Endothelial cell (in vitro differentiated cells): ENCODE measurements at places on chromosomes 13 and 19.

DNA sequence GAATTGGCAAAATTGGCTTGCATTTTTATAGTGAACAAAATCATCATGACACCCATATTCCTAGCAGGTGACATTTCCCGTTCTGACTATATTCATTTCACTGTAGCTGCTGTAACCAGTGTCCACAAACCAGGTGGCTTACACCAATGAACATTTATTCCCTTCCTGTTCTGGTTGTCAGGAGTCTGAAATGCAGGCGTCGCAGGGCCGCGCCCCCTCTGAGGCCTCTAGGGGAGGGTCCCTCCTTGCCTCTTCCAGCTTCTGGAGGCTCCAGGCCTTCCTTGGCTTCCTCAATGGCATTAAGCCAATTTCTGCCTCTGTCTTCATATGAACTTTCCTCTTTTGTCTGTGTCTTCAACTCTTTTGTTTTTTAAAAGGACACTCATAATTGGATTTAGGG is 6.5 kb upstream of the RLN3 start:
- DNase-seq, result no peak

- no peak for DNase-seq
Observed at GRCh38 chr13:77599351-77599750, 63.8 kb downstream of the SCEL start.

DNA sequence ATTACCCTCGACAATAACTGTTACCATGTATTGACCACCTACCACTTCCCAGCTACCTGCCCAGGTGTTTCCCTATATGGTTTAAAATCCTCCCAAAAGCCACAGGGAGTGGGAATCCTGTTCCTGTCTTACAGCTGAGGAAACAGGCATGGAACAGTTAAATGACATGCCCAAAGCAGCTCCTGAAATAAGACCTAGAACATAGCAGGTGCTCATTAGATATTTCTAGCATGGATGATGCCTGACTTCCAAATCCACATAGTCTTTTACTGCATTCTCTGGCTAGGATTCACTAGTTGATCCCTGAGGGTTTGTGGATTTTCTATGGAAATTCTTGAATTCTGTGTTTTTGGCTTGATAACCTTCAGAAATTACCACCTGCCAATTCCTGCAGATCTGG is 13.0 kb downstream of the KCNN4 start:
- no peak for DNase-seq

- no peak for DNase-seq
Observed at GRCh38 chr13:30832845-30833332, 73.2 kb upstream of the MEDAG start.

GRCh38 chr13:40755082-40755700 is 15.8 kb downstream of the MRPS31 start:
- no peak for DNase-seq

DNA sequence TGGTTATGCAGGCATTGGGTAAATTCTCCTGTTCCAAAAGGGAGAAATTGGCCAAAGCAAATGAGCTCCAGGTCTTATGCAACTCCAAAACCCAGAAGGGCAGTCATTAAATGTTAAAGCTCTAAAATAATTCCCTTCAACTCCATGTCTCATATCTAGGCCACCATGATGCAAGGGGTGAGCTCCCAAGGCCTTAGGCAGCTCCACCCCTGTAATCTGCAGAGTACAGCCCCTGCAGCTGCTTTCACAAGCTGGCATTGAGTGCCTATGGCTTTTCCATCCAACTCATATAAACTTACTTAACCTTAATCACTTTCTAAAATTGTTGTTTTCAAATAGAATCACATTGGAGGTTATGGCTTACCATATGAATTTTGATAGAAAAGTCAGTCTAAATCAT is 44.7 kb upstream of the ZNF429 start:
- DNase-seq, result no peak

DNA sequence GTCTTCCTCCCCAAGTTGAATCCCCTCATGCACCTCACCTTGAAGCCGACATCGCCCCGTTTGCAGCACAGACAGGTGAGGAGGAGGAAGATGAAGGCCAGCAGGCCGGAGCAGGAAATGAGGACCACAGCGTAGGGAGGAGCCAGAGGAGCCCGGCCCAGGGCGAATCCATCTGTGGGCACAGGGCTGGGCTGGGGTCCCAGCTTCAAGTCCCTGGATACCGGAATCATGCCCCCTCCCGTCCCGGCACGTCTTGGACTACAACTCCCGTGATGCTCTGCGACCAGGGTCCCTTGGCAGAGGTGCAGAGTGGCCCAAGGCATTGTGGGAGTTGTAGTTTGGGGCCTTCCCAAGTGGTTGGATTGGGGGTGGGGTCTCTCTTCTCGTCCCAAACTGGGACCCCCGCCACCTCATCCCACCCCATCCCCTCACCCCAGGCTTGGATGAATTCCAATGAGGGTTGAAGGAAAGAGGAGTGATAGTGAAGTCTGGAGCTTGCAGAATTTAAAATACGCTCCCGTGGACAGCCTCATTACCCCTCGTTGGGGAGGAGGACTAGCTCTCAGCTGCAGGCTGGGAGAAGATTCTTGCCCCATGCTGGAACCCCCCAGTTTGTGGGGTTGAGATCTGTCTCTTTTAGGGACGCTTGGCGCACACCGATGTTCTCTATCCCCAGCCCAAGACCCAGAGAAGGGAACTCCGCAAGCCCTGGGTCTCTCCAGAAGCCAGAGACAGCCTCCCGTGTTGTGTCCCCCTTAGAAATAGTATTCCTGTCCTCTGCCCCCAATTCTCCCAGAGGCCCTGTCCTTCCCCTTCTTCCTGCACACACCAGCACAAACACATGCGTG is 990 bp downstream of the LMTK3 start:
- peak; percentile 70 for DNase-seq

DNA sequence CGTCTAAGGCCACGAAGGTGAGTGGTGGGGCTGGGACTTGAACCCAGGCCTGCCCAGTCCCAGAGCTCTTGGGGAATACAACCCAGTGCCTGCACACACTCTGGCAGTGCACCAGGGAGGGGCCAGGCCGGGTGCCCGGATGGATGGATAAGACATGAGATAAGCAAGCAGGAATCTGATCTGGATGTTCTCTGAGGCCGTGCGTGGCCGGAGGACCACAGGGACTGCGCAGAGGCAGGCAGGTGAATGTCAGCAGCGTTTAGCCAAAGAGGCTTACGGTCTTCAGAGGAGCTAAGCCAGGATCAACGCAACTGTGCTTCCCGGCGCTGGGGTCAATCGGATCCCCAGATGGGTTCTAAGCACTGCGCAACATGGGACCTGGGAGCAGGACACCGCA is 1.5 kb downstream of the ZNF787 start:
- no peak for DNase-seq

DNA sequence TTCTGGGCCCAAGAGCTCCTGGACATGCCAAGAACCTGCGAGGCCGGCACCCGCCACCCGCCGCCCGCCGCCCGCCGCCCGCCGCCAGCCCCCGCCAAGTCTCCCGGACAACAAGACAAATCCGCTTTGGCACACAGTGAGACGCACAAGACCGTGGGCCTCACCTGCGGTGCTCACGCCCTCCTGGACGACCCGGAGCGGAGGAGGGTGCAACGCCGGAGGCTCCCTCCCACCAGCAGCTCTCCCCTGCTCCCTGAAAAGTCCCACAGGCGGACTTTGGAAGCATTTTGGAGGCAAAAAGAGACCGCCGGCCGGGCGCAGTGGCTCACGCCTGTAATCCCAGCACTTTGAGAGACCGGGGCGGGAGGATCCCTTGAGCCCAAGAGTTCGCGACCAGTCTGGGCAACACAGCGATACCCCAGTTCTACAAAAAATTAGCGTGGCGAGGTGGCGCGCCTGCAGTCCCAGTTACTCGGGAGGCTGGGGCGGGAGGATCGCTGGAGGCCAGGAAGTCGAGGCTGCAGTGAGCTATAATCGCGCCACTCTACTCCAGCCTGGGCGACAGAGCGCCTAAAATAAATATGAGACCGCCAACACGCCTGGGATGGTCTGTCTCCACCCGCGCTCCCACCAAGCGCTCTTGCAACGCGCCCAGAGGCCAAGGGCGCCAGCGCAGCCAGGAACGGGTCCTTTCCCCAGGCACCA is 783 bp downstream of the RHPN2 start:
- DNase-seq, result peak; percentile 11

- DNase-seq, result no peak
Observed at GRCh38 chr19:4969772-4970531, 1.0 kb downstream of the KDM4B start.

- no peak for DNase-seq
Observed at GRCh38 chr19:41297628-41298347, 12.2 kb upstream of the CCDC97 start.

DNA sequence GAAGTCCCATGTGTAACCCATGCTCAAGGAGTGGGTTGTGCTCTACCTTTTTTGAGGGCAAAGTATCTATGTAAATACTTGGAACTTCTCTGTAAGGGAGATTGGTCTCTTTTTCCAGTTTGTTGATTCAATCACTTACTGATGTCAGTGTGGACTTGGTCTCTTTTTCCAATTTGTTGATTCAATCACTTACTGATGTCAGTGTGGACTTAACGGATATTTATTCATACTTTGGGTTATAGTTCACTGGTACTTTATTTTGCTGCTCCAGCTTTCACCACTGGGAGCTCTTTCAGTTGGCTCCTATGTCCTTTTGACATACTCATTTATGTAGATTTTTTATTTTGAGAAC is 36.4 kb downstream of the COG3 start:
- no peak for DNase-seq

DNA sequence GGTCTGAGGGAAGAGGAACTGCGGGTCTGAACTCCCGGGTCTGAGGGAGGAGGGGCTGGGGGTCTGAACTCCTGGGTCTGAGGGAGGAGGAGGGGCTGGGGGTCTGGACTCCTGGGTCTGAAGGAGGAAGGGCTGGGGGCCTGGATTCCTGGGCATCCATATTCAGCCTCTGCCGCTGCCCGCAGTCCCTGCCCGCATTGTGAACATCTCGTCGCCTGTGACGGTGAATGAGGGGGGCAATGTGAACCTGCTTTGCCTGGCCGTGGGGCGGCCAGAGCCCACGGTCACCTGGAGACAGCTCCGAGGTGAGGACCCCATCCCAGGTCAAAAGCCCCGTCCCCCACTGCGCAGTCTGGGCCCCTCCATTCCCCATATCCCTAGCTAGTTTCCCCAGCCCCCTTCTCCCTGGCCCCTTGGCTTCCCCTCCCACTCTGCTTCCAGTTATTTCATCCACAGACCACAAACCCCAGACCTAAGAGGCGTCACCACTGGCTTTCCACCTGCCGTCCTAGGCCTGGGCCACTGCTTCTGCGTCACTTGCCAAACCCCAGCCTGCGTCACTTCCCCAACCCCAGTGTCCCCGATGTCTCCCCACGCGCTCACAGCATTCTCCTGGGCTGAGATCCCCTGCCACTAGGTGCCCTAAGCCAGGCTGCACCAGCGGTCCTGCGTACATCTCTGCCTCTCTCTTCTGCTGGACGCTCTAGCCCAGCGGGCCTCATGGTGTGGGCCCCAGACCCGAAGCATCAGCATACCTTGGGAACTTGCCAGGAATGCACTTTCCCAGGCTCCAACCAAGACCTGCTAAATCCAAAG is 13.9 kb downstream of the IGLON5 start:
- no peak for DNase-seq

DNA sequence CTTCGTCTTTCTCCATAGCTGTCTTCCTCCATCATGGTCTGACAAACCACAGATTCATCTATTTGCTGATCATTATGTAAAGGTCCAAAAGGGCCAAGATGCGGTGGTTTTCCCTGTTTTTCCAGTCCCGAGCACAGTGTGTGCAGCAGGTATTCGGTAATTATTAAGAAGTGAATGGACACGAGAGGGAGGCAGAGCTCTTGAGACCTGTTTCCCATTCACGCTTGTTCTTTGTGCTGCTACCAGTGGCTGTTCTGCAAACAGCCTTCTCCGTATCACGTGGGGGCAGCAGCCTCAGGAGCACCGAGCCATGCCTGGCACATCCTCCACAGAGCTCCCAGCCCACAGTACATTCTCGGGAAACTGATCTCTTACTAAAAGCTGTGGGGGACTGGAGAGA is 50.3 kb downstream of the CCDC70 start:
- no peak for DNase-seq

- DNase-seq, result no peak
Observed at GRCh38 chr13:68608147-68608546, 1378.0 kb upstream of the PCDH9 start.

- no peak for DNase-seq
Observed at GRCh38 chr19:46913852-46914430, 53.1 kb downstream of the ARHGAP35 start.

DNA sequence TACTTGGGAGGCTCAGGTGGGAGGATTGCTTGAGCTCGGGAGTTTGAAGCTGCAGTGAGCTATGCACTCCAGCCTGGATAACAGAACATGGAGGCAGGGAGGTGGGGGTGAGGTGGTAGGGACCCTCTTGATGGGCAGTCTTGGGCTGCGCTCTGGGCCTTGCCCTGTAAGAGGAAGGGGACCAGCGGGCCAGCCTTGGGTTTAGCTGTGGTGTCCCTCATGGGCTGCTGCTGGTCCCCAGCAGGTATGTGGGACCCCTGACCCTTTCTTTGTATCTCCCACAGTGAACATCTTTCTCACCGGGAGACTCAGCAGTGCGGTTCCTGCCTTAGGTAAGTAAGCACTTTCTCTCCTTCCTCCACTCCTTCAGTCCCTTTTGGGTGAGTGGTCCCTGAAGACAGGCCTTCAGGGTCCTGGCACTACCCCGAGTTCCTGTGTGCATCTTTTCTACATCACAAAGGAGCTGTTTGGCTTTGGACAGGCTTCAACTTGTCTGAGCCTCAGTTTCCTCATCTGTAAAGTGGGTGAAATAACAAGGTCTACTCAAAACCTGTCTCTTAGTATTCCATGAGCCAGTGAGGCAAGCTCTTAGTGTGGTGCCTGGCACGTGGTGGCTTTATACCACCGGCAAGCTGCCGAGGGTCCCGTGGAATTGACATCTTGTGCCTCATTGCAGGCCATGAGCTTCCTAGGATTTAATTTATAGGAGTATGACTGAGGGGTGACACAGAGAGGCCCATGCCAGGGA is 2.5 kb downstream of the LRP3 start:
- DNase-seq, result no peak

GRCh38 chr19:58196901-58197616 is 14.2 kb downstream of the ZNF274 start:
- no peak for DNase-seq

DNA sequence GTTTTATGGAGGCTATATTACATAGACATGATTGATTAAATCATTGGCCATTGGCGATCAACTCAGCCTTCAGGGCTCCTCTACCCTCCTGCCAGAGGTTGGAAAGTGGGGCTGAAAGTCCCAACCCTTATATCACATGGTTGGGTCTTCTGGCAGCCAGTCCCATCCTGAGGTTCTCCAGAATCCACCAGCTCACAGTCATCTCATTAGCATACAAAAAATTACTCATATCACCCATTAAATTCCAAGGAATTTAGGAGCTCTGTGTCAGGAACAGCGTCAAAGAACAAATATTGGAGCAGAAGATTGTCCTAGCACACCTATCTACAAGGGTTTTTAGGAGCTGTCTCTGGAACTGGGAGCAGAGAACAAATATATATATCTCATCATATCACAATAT is 39.4 kb upstream of the FARP1 start:
- no peak for DNase-seq

DNA sequence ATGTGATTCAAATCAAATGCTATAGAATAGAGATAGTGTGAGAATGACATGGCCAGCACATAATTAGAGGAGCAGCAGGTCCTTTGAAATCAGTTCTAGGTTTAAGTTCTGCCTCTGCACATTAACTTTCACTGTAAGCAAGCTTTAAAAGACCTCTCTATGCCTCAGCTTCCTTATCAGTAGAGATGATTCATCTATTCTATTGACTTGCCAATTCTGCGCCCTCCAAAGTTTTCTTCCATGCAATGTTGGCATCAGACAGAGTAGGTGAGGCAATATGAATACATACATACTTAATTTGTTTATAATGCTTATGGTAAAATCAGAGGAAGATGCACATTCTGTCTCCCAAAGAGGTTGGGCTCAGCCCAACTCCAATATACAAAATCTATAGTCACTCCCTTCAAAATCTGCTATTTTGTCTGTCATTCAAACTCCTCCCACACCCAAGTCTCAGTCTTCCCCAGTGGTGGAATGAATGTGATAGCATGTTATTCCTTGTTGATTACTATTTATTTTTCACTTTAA is 525.5 kb downstream of the RFC3 start:
- no peak for DNase-seq
